ENCODE measurements at places on chromosomes 16 and 17. TPM values are rescaled to one million over a fixed set of nuclear protein-coding genes. Genes with fewer than 3 reads are reported as not detected.

GRCh38 chr16:73778887-73779286, 517.7 kb upstream of the PSMD7 start:
- H3K4me1 ChIP-seq, result no peaks in the 10 kb centered on the region
- no peak for DNase-seq
- H3K4me3 ChIP-seq, result no peak overlapping the region
- no peak overlapping the region for H3K27ac ChIP-seq

DNA sequence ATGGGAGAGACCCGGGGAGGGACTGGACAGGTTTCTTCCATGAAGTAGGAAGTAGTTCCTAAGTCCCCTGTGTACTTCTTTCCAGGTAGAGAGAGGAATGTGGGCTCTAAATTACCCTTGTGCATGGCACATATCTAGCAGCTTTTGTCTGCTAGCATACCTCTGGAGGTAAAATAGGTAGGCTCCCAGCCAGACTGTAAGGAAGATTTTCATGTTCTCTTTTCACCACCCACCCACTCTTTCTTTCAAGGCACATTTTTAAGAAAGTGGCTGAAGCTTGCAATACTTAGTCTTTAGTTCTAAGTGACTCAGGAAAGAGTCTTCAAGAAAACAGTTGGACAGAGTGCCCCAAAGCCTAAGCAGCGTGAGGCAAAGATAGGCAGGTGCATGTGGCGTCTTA, 9.2 kb downstream of the MINK1 start:
- peak overlapping the region; percentile 39 for H3K27ac ChIP-seq
- H3K27me3 ChIP-seq, result no peaks in the 10 kb centered on the region
- H3K36me3 ChIP-seq, result peaks cover 32% of the 10 kb centered on the region
- no peak for DNase-seq

DNA sequence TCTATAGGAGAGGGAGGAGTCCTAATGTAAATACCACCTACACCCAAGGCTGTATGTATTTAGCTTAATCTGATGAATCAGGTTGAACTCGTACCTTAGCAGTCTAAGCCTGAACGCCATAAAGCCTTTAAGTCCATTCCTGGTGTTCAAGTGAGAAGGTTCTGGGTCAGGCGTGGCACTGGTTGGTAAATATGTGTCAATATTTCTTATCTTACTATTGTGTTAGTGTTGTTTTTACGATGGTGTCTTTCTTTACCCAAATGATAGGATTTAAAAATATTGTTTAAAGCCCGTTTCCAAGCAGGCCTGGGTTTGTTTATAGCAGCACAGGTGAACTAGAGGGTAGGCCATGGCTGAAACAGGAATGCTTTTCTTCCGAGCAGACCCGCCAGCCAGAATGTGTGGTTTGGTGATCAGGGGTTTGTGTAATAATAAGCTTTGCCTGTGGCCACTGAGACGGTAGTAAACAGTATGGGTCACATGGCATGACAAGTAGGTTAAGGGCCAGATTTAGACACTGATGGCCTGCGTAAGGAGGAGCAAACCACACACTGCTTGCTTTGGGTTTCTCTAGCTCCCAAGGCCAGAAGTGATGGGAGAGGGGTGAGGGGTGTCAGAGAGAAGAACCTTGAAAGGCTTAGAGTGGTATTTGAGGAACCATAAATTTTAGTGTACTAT, 3.3 kb downstream of the TMEM94 start:
- H3K27me3 ChIP-seq, result no peaks in the 10 kb centered on the region
- peaks cover 22% of the 10 kb centered on the region for H3K4me1 ChIP-seq
- H3K4me3 ChIP-seq, result no peak overlapping the region
- no peaks in the 10 kb centered on the region for H3K36me3 ChIP-seq
- no peak for DNase-seq

- no peaks in the 10 kb centered on the region for H3K36me3 ChIP-seq
- DNase-seq, result no peak
- H3K27me3 ChIP-seq, result no peaks in the 10 kb centered on the region
Observed at GRCh38 chr16:27374221-27374803, 27.7 kb upstream of the IL21R start.

GRCh38 chr16:30838876-30839471, 52.0 kb upstream of the ZNF629 start:
- H3K4me3 ChIP-seq, result no peak overlapping the region
- no peak for DNase-seq
- no peaks in the 10 kb centered on the region for H3K27me3 ChIP-seq
- H3K36me3 ChIP-seq, result no peaks in the 10 kb centered on the region

DNA sequence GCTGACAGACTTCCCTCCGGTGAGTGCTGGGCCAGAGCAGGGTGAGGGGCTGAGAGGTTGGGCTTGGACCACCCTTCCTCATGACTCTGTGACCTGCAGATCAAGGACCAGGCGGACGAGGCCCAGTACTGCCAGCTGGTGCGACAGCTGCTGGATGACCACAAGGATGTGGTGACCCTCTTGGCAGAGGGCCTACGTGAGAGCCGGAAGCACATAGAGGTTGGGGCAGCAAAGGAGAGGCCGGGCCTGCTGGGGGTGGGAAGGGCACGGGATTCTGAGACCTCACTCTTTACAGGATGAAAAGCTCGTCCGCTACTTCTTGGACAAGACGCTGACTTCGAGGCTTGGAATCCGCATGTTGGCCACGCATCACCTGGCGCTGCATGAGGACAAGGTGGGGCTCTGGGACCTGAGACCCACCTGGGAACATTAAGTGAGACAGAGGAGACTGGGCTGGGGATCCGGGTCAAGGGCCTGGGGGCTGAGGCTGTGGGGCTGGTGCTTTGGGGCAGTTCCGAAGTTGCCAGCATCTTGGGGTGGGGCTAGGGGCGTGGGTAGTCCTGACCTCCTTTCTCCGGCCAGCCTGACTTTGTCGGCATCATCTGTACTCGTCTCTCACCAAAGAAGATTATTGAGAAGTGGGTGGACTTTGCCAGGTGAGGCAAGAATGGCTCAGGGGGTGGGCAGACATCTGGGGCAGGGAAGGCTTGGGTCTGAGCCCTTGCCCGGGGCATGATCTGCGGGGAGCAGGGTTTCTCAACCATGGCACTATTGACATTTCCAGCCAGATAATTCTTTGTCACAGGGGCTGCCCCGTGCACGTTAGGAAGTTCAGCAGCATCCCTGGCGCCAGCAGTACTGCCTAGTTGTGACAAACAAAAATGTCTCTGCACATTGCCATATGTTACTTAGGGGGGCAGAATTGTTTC, 2.2 kb downstream of the BCKDK start:
- H3K4me3 ChIP-seq, result peak overlapping the region; percentile 73
- H3K4me1 ChIP-seq, result peaks cover 25% of the 10 kb centered on the region
- DNase-seq, result peak; percentile 48
- H3K36me3 ChIP-seq, result peaks cover 42% of the 10 kb centered on the region

GRCh38 chr17:78764871-78765270, 17.2 kb downstream of the CYTH1 start:
- no peaks in the 10 kb centered on the region for H3K27me3 ChIP-seq
- no peak for DNase-seq
- no peak overlapping the region for H3K4me3 ChIP-seq

OTOP3 gene
- total RNA-seq, result not detected
